ENCODE measurements at places on chromosomes 6 and 20. TPM values are rescaled to one million over a fixed set of nuclear protein-coding genes. Genes with fewer than 3 reads are reported as not detected.

ULBP3 gene
- total RNA-seq: 0.68 TPM

OR2H2 gene
- not detected for total RNA-seq

NANP gene
- 10.2 TPM for total RNA-seq

DNA sequence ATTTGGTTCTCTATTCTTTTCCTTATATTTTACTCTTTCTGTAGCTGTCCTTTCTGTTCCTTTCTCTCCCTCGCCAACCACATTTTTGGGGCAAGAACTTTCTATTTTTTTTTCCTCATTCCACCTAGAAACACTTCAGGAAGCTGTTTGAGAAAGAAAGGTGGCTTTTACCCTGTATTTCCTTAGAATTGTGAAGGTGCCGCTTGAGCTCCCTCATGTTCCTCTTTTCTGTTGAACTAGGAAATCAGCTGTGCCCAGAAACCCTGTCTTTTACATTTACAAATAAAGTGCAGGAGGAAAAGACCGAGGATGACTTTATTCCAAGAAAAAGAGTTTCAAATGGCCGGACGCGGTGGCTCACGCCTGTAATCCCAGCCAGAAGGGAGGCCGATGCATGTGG is 38.2 kb downstream of the OR2B2 start:
- no peak for DNase-seq

DNA sequence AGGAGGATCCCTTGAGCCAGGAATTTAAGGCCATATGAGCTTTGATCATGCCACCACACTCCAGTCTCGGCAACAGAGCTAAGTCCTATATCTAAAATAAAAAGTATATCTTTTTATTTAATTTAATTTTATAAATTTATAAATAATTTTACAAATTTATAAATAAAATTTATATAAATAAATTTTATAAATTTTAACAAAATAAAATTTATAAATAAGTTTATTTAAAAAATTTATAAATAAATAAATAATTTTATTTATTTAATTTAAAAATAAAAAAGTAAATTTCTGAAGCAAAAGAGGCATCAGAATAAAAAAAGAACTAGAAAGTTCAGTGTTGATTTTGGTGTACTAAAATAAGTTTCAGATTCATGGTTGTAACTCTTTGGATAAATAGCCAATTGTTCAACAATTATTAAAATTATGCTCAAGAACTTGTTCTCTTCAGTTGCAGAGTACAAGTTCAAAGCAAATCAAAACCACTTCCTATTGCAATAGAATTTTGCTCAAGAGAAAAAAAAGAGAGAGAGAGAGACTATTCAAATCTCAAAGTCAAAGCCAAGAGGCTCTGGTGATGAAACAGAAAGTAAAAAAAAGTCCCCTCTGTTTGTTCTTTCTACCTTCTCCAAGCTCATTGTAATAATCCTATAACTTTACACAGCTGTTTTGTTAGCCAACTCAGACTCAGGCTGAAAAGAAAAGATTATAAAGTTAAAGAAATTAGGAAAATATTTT is 547.5 kb upstream of the ADGRB3 start:
- DNase-seq: no peak

DNA sequence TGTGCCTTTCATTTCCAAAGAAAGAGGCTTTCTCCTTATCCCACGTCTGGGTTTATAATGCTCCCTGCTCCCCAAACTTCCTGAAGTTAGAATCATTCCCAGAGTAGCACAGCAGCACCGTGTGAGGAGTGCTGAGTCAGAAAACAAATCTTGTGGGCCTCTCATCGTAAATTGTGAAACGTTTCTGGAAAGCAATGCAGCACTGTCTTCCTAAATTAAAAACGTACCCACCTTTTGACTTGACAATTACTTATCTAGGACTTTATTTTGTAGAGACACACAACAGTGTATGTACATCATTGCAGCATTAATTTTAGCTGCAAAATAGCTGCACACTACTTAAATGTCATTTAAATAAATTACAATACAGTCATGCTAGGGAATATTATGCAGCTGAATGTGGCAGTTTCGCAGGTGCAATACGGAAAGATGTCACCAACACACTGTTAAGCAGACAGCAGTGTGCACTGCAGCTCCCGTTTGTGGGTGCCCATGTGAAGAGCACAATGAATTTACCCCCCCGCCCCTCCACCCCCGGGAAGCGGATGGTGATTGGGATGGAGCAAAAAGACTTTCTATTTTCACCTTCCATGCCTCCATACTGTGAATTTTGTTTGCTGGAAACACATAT is 30.8 kb downstream of the RRBP1 start:
- no peak for DNase-seq
